ENCODE measurements at places on chromosomes 12 and 14.

GRCh38 chr12:49540229-49541139 is 1.7 kb downstream of the KCNH3 start:
- no peak for DNase-seq

- DNase-seq = no peak
Measured at GRCh38 chr14:25250516-25250915, 200.6 kb upstream of the STXBP6 start.

- DNase-seq = no peak
Measured at GRCh38 chr12:85874031-85874461, at the start of gene NTS. TSS of gene NTS (plus strand) at chr12:85874295. CDS start at chr12:85874404, 109 bp downstream.

DNA sequence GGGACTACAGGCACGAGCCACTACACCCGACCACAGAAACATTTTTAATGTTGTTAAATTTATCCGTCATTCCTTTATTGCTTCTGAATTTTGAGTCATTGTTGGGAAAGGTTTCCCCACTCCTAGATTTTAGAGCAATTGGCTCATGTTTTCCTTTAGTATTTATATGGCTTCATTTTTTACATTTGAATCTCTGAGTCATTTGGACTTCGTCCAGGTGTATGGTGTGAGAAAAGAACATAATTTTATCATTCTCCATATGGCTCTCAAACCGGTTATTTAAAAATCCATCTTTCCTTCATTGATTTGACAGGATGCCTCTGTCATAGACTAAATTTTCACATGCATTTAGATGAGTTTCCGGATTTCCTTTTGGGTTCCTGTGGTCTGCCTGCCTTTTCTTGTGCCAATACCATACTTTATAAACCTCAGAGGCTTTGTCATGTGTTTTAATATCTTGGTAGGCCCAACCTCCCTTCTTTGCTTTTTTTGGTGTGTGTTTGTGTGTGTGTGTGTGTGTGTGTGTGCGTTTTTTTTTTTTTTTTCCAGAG is 30.9 kb downstream of the LRTM2 start:
- no peak for DNase-seq

GRCh38 chr14:64725879-64726584 is 21.8 kb downstream of the PLEKHG3 start:
- DNase-seq = no peak

Measured in stimulated activated CD8-positive, alpha-beta memory T cell treated with anti-CD3 and anti-CD28 coated beads, Interleukin-7, amount 100 ng/mL, for 4 hours (primary cell).